ENCODE measurements at places on chromosomes 4 and X.

GRCh38 chrX:29229802-29230201 is 642.6 kb downstream of the IL1RAPL1 start:
- no peak for DNase-seq

- DNase-seq = no peak
Observed at GRCh38 chr4:52868133-52868532, 6.0 kb downstream of the RASL11B start.

- DNase-seq = no peak
Observed at GRCh38 chrX:55201930-55202579, 18.1 kb upstream of the PAGE5 start.

GRCh38 chr4:2078584-2078983 is 19.5 kb downstream of the NAT8L start:
- no peak for DNase-seq

DNA sequence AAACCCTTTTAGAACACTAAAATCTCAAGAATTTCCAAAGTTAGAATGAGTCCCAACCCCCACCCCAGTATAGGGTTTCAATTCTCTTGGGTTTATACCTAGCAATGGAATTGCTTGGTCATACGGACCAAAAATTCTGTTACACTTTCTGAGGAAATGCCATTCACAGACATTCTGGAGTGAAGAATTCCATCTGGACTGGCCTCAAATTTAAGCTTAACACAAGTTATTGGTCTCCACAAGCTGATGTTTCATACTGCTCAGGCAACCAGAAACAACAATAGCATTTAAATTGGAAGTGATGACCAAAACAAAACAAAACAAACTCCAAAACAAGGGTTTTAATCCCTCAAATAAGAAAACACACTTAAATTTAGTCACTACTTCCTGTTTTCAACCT is 51.1 kb downstream of the GPC4 start:
- no peak for DNase-seq

DNA sequence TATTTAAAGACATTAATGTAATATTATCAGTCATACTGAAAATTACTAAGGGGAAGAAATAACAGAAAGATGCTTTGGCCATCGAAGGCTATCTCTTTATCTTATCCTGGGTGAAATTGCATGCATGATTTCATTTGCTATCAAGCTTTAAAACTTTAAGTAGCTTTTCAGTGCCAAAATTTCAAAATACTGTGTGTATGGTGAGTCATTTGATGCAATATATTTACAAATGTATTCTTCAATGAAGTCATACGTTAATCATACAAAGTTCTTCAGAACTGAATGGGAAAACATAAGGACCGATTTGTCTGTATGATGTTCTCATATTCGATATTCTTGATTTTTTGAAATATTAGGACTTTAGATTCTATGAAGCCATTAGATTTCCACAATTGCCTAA is 1295.8 kb upstream of the AGA start:
- DNase-seq = no peak

DNA sequence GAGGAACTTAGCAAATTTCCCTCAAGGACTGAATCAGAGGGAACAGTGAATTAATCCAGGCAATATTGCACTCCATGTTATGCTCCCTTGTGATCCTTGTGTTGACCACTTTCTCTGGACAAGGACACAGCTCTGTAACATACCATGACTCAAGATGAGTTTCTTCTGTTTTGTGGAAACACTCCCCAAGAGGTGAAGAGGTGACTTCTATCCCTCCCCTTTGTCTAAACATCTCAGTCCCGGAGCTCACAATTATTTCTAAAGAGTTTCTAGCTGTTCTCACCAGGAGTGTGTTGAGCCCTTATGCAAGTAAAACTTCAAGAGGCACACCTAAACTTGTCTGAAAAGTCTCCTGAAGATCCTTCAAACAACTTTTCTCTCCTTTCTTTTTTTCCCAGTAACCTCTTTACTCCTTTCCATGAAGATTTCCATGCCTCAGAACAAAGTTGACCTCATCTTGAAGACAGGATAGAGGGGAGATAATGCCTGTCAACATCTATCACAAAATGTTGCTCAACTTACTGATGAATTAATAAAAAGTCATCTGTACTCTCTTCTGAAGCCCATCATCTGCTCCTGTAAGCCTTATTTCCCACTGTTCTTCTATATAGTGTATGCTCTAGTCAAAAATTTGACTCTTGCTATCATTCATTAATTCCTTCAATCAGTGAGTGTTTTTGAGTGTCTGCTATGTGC is 429.1 kb downstream of the SPRY1 start:
- no peak for DNase-seq

DNA sequence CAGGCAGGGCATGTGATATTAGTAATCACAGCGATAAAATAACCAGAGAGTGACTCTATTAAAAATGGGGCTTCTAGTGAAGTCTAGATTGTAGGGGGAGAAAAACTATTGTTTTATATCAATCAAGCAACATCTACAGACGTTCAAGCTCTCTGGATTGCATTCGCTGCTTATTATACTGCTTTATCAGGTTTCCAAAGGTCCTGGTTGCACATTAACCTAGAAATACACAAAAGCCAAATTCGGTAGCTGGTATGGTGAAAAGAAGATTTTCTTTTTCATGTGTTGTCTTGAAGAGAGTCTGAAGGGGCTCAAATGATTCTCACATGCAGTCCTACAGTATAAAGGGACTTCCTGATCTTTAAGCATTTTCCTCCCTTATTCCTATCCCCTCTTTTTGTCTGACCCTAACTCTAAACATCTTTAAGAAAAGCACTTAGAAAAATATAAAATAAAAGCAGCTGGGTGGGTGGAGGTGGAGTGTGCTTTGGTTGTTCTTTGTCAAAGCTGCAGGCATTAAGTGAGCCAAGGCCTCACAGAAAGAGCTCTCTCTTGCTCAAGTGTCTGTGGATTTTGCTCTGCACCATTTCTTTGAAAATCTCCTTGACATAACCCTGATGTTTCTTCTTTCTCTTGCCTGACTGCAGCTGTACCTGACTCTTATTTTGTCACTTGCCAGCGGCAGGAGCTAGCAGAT is 46.1 kb downstream of the MID1IP1 start:
- no peak for DNase-seq

DNA sequence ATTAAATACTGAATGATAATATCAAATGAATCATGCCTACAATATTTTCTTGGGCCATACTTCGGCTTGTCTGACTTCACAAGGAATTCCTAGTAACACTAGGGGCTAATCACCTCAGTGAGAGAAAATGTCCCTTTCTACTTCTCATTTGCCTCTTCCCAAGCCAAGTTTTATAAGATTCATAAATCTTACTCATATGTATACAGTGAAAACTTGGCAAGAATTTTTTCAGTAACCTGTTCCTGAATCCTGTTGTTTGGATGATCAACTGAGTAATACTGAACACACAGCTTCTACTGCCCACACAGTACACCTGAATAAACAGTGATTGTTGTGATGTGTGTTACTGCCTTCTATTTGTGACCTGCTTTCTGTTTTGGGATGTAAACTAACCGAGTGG is 16.5 kb downstream of the TMPRSS11E start:
- DNase-seq = no peak

- DNase-seq = peak; percentile 85
Observed at GRCh38 chrX:68939868-68940267, 111.0 kb downstream of the EFNB1 start.

DNA sequence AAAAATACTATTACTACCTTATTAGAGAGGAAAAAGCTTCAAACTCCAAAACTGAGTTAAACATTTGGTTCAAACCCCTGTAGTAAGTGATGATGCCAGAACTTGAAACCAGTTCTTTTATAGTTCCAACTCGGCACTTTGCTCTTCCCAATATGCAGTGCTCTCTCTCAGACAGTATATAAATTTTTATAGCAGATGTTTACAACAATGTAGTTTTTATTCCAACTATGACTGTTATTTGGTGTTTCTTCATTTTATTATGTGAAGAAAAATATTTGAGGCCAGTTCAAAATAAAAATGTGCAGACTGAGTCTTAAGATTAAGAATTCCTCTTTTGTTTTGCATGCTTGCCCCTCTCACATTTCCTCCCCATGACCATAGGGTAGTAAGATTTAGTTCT is 2.9 kb upstream of the PPP4R3C start:
- no peak for DNase-seq

DNA sequence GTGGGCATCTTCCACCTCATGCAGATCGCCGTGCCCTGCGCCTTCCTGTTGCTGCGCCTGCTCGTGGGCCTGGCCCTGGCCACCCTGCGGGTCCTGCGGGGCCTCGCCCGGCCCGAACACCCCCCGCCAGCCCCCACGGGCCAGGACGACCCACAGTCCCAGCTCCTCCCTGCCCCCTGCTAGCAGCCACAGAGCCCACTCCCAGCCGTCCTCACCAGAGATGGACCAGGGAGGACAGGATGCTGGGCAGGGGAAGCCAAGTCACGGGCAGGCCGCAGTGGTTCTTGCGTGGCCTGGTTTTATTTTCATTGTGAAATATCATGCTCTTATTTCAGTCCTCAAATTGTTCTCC is 15.1 kb downstream of the DGKQ start:
- DNase-seq = no peak

GRCh38 chr4:148207068-148207467 is 235.1 kb downstream of the NR3C2 start:
- DNase-seq = no peak

GRCh38 chr4:94653984-94654609 is 103.7 kb upstream of the BMPR1B start:
- DNase-seq = no peak

- no peak for DNase-seq
Observed at GRCh38 chrX:40127052-40127451, 29.3 kb upstream of the BCOR start.

- no peak for DNase-seq
Observed at GRCh38 chr4:71867598-71867997, 83.7 kb upstream of the GC start.

DNA sequence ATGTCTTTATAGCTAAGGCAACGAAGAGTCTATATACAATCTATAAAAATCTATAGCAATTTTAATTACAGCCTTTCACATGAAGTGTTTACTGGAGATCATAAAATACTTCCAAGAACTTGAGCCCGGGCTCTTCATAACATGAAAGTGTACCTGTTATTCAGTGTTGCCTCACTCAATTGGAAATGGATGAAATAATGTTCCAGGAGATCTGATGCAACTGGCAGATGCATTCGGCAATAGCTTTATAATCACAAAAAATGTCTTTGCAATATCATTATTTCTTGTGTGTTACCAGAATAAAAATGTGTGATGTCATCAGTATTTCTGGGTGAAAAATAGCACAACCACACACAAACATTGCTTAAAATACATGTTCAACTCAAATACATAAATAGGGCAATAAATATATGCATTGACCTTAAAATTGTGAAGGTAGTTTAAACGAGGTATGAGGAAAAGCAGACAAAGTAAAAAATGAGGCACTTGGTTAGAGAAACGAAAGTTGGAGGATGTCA is 1266.8 kb upstream of the PCDH7 start:
- DNase-seq = no peak

- DNase-seq = no peak
Observed at GRCh38 chrX:136636121-136636520, 11.8 kb upstream of the CD40LG start.

- no peak for DNase-seq
Observed at GRCh38 chr4:15148199-15148598, 145.9 kb downstream of the CPEB2 start.

DNA sequence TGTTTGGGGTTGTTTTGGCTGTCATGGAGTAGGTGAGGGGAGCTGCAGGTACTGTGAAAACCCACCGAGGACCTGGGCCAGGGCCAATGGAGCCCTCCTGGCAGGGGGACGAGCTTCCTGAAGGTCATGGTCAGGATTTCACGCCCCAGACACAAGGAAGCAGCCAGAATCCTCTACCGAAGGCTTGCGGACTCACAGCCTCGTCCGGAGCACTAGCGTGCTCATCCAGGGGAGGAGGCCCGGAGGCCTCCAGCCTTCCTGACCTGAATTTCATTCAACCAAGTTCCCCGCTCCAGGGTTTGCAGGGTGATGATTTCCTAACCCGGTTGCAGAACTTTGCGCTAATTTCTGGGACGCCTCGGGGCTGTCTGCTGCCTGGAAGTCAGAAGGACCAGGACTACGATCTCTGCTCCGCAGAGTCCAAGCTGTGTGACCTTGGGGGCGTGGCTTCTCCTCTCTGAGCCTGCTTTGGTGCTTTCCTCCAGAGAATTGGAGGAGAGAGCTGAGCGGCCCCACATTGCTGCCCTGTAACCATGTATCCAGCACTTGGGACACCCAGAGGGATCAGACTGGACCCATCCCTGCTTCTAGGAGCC is 56.2 kb upstream of the ADRA2C start:
- no peak for DNase-seq

- no peak for DNase-seq
Observed at GRCh38 chrX:94400488-94400887, 726.5 kb downstream of the FAM133A start.

DNA sequence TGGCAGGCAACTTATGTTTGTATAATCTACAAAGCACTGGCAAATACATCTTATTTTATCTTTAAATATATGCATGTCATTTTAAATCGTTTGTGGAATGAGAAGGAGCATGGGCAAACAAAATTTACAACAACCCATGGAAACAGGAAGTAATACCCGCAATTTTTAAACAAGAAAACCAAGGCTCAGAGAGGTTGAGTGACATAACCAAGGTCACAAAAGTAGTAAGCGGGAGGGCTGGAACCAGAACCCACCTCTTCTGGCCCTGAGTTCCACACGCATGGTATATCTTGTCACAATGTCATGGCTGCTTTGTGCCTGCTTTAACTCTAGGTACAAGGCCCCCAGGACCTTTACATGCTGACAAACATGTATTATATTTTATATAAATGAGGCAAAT is 52.9 kb downstream of the SLC7A11 start:
- no peak for DNase-seq

- DNase-seq = no peak
Observed at GRCh38 chr4:142567199-142567598, 278.9 kb downstream of the INPP4B start.

DNA sequence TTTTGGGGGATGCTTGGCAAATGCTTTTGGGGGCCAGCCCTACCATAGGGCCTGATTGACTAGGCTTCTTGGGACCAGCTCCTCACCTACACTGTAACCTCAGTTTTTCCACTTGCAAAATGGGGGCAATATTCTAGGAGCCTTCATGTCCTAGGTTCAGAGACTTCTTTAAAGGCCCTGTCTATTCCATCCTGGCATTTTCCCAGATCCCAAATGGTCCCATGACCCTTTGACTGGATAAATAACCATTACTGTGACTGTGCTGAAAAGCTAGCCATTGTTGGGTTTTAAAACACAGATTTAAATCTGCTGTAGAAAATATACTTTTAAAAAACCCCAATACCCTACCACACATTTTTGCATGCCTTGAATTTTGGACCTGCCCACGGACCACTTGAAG is 149.8 kb downstream of the EFNB1 start:
- DNase-seq = no peak

DNA sequence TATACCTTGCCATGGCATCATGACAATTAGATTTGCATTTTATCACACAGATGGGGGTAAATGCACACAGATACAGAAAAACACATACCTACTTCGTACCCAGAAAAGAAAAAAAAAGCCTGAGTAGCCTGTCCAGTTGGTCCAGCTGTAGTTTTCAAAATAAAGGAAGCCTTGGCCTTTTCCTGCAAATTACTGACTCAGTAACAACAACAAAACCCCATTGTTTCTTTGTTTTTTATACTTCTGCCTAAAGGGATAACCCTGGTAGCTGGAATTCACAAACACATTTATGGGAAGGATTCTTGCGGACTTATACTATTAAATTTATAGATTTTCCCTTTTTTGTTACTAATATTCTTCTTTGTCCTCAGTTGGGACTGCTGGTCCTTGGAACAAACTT is 156.4 kb upstream of the PCDH10 start:
- DNase-seq = no peak

- DNase-seq = no peak
Observed at GRCh38 chrX:19836337-19836736, 51.1 kb downstream of the SH3KBP1 start.
